ENCODE measurements at places on chromosomes 2 and 18.
A peak's percentile ranks its signal among the peaks of the same experiment; 100 is the strongest.

DNA sequence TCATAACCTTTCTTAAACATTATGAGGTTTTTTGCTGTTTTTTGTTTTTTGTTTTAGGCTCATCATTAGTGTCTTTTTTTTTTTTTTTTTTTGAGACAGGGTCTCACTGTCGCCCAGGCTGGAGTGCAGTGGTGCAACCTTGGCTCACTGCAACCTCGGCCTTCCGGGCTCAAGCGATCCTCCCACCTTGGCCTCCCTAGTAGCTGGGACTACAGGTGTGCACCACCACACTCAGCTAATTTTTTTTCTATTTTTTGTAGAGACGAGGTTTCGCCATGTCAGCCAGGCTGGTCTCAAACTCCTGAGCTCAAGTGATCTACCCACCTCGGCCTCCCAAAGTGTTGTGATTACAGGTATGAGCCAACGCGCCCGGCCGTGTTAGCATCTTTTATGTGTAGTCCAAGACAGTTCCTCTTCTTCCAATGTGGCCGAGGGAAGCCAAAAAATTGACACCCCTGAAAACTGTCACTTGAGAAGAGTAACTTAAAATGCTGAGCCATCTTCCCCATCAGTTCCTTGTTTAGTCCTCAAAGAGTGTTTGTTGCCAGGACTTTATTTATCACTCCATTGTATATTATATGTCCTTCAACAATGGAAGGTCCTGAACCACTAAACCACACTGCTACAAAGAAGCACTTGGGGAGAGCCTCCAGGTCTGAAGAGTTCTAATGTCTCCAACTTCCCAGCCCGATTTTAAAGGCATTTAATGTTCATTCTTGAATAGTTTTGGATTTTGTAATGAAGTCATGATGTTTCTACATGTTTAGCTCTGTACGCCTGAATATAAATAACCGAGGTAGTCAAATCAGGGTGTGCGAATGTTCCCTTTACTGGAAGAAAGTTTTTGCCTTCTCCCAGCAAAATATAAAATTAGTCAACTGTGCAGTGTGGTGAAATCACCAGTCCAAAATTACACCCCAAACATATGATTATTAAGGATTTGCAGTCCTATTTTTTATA lies 26.4 kb downstream of the ZNF516 start:
- DNase-seq, result no peak

GRCh38 chr2:55116598-55116964 lies 66.3 kb upstream of the RTN4 start:
- no peak for DNase-seq

- DNase-seq, result no peak
These were observed 2.8 kb upstream of the TUBA4B start for GRCh38 chr2:219250049-219250781.

GRCh38 chr2:232200195-232200594 lies 178.4 kb upstream of the ALPP start:
- no peak for DNase-seq

- DNase-seq, result no peak
These were observed 133.3 kb downstream of the GFPT1 start for GRCh38 chr2:69253611-69254301.

- DNase-seq, result no peak
These were observed 1304.3 kb upstream of the DDX18 start for GRCh38 chr2:116510117-116510671.

DNA sequence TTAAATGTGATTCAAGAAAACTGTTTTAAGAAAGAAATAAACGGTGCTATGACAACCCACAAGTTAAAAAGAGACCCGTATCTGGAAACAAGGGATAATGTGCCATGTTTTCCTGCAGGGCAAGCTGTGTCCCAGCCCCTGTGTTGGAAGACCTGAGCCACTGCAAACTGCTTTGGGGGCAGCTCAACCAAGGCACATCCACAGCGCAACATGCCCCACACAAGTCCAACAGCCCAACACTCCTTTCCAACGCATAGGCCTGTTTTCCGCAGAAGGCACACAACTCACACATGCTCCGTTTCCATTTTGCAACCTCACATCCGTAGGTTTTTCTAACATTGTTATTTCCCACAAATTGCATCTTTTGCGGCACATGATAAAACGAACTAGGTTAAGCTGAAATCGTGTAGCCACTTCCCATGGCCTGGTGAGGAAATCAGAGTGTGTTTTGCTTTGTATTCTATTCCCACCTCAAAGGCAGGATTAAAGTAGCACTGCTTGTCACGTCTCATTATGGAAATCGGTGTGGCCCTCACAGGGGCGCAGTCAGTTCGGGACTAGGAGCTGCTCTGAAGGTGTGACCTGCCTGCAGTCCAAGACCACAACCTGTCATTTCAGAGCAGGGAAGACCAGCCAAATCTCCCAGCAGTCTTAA lies 50.5 kb upstream of the ZNF516 start:
- no peak for DNase-seq

DNA sequence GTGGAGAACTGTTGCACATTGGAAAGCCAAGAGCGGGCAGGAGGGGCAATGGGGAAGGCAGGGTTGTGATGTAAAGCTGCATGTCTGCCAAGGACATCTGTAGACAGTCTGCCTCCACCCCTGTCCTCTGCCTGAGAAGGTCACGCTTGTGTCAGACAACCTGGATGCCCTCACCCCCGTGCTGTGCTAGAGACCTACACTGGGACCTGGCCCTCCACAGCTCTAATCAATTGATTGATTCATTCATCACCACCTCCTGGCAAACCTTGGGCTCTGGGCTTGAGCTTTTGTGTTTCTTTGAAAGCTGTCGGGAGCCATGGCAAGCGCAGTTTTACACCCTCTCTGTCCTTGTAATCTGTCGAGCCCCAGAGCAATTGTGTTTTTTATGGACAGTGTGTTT lies 41.1 kb downstream of the MARCO start:
- DNase-seq, result no peak

- DNase-seq, result no peak
These were observed 36.0 kb downstream of the RPRD1A start for GRCh38 chr18:36031407-36031806.

DNA sequence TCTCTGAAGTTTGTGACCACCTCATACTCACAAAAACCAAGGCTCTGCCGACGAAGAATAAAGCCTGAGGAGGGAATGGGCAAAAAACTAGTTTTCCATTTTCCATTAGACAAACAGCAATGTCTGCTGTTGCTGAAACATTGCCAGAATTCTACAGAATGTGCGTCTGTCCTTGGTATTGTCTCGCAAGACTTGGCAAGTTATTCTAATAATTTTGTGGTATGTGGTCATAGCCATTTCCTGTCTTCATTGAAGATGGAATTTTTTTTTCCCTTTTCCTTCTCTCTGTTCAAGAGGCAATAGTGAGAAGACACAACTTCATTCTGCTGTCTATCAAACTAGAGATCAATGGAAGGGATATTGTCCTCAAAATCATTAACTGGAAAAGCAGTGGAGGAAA lies 296.1 kb downstream of the RND3 start:
- DNase-seq, result no peak

DNA sequence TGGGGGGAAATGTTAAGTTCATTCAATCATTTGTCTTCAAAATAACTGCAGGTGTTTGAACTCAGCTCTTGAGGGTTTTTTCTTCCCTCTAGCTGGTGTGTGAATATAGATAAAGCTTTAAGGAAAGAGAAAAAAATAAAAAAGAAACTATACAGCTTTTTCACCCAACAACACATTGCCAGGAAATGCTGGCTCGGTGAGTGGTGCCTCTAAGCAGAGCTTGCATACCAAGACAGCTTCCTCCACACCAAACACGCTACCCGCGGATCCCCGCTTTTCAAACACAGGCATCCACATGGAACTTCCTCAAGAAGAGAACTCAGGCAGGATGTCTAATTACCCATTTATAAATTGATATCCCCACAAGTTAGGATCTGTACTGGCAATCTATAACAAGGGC lies 69.8 kb upstream of the TANK start:
- DNase-seq, result no peak

GRCh38 chr2:219946021-219946420 lies 318.6 kb downstream of the SLC4A3 start:
- DNase-seq, result no peak

DNA sequence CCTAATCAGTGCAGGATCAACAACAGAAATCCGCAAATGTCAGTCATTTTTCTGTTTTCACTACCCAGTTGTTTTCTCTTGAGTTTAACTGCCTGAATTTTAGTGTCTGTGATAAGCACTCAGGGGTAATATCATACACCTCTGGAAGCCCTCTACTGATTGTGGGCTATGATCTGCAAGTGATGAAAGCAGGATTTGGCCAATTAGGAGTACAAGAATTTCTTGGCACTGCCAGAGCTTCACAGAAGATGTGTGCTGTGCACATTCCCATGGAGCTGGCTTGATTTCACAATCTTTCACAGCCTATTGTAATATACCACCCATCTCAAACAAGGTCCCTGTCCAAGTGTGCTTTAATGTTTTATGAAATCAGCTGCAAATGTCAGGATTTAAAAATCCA lies 27.3 kb upstream of the TDRD15 start:
- no peak for DNase-seq

- no peak for DNase-seq
These were observed 114.4 kb downstream of the SMAD7 start for GRCh38 chr18:48836231-48836805.

DNA sequence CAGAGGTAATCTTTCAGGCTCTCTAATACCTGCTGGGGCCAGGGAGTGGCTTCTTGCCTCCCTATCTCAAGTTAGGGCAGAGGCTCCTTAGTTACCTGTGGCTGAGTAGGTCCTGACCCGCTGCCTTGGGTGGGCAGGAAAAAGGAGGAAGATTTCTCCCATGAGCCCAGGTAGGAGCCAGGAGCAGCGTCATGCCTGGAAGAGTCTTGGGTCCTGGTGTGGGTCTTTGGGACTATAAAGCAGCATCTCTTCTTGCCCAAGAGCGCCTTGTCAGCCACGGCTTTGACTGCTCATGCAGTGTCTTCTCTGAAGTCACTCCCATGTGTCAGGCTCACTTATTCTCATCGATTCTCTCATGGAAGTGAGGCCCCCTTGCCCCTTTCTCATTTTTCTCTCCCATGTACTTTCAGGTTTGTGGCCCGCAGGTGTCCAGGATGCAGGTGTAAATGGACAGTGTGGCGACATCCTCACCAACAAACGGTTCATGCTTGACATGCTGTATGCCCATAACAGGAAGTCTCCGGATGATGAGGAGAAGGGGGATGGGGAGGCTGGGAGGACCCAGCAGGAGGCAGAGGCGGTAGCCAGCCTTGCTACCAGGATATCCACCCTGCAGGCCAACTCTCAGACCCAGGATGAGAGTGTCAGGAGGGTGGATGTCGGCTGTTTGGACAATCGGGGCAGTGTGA lies 111.2 kb downstream of the TPGS2 start:
- DNase-seq, result no peak

- DNase-seq, result peak; percentile 7
These were observed 476 bp downstream of the STRN start for GRCh38 chr2:36965751-36966369.

DNA sequence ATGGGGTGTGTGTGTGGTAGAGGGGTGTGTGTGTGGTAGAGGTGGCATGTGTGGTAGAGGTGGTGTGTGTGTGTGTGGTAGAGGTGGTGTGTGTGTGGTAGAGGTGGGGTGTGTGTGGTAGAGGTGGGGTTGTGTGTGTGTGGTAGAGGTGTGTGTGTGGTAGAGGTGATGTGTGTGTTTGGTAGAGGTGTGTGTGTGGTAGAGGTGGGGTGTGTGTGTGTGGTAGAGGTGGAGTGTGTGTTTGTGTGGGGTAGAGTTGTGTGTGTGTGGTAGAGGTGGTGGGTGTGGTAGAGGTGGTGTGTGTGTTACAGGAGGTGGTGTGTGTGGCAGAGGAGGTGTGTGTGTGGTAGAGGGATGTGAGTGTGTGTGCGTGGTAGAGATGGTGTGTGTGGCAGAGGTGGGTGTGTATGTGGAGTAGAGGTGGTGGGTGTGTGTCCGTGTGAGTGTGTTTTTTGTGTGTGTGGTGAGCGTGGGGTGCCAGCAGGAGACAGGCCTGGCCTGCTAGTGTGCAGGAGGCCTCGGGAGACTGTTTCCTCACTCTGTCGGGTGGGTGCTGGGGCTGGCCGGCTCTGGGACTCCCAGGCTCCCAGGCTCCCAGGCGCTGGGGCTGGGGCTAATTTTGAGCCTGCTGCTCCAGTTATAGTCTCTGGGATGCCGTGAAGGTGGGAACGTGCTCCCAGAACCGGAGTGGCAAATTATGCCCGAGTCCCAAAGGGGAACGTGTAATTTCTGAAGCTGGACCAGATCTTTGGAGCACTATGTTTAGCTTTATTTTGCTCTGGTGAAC lies 165.2 kb downstream of the DYSF start:
- DNase-seq, result no peak

DNA sequence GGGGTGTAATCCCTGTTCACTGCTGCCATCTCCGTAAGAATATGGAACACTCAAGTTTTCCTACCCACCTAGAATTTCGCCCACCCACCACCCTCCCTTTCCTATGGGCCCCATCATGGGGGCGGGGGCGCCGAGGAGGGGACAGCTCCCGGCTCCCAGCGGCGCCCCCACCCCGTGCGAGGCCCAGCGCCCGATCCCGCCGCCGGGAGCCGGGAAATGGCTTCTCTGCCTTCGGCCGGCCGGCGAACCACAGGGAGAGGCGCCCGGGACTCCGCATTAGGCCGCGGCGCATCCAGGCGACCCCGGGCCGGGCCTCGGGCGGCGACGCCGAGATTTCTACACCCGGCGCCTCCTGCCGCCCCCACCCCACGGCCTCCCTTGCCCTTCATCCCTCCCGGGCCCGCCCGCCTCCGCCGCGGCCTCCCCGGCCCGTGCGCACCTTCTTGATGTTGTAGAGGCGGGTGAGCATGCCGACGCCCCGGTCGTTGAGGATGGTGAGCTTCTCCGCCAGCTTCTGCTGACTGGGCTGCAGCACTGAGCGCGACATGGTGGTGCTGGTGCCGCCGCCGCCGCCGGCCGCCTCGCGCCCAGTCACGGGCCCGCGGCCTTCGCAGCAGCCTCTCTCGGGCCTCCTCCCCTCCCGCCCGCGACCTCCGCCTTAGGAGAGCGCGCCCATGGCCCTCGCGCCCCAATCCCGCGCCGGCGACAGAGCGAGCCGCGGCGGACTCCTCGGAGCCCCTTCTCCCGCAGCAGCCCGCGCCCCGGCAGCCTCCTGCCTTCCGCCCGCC lies 510 bp downstream of the NCKAP1 start:
- DNase-seq, result peak; percentile 0

- no peak for DNase-seq
These were observed 31.3 kb upstream of the SNED1 start for GRCh38 chr2:240966906-240967680.

DNA sequence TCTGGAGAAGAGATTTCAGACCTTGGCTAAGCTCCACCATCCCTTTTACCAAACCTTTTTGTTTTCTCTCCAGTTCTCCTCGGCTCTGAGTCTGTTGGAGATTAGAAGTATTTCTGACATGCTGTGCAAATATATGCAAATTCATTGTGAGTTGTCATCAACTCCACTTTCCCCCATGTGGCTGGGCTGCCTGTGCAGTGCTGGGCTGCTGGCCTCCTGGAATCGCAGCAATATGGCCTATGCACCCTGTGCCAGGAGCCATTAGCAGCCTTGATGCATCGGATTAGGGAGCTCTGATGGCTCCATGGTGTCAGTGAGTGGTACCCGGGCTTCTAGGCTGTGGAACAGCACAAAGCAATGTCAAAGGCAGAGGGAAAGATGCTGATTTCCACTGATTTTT lies 80.0 kb downstream of the GPR39 start:
- DNase-seq, result no peak

DNA sequence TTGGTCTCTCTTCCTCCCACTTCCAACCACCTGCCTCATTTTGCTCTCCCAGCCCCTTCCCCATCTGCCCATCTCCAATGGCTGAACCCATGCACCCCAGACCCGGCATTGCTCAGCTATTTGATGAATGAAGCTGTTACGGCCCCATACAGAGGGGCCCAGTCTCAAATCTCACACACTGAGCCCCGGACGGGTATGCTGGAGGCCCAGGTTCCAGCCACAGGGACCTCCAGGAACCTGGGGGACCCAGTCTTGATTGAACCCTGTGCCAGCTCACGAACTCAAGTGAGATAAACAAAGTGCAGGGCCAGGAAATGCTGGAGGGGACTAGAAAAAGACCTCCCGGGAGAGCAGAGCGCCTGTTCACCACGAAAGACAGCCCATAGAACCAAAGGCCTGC lies 63.4 kb upstream of the TEX51 start:
- DNase-seq, result no peak

Measured in T-helper 22 cell (primary cell).